ENCODE measurements at places on chromosomes 2 and 18.
A peak's percentile ranks its signal among the peaks of the same experiment; 100 is the strongest.

DNA sequence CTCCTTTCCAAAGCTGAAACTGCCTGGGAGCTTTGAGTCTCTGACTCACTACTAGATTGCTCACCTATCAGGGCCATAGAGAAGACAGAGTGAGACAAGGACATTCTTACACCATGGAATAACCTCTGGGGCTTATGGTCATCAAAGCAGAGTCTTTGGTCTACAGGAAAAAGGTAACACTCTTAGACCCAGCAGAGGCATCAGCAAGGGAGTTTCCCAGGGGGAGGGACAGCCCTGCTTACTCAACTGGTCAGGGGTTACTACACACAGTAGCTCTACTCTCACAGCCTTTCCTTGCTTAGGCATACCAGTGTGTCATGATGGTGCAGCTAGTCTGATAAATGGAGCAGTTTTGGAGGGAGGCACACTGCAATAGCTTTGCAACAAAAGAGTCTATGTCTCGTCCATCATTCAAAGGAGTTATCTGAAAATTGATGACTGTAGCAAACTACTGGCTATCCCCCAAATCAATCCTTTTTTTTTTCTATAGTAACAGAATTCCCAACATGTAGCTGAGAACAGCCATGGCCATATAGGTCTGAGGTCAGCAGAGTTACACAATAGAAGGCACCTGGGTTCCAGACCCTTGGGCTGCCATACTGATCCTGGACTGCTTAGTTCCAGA lies 22.4 kb upstream of the CD28 start:
- no peak for DNase-seq

- DNase-seq = no peak
Measured at GRCh38 chr2:140891614-140892212, 1239.1 kb downstream of the LRP1B start.

DNA sequence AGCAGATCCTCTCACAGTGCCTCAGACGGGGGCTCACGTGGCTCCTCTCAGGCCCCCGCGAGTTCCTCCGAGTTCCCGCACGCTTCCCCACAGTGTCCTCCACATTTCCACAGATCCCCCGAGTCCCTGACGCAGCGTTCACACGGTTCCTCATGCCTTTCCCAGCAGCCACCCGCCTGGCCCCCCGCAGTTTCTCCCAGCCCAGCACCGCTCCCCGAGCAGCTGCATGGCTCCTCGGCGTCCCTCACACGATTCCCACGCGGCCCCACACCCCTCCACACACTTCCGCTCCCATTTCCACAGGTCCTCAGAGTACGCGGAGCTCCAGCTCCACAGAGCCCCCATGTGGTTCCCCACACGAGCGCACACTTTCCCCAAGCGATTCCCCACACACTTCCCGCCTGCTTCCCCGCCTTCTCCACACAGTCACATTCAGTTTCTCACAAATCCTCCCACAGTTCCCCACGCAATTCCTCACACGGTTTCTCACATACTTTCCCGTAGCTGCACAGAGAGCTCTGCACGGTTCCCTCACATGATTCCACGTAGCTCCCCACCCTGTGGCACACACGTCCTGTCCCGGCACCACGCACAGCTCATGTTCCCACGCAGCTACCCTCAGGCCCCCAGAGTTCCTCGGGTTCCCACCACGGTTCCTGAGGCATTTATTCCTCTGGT lies 39.9 kb downstream of the KIF1A start:
- no peak for DNase-seq

DNA sequence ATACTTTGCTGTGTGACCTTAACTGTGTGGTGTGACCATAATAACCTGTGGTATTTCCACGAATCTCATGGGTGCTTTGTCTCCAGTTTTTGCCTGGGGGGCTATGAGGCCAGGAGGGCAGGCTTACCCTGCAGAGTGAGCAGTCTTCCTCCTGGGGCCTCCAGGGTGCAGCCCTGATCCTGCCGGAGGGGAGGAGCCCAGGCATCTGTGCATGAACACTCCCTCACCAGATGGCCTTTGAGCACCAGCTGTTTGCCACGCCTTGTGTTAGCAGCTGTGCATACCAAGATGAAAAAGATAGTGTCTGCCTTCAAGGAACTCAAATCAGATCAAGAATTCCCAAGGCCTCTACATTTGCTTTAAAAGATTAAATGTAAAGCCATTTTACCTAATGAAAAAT lies 75.0 kb upstream of the RBM44 start:
- peak; percentile 82 for DNase-seq

DNA sequence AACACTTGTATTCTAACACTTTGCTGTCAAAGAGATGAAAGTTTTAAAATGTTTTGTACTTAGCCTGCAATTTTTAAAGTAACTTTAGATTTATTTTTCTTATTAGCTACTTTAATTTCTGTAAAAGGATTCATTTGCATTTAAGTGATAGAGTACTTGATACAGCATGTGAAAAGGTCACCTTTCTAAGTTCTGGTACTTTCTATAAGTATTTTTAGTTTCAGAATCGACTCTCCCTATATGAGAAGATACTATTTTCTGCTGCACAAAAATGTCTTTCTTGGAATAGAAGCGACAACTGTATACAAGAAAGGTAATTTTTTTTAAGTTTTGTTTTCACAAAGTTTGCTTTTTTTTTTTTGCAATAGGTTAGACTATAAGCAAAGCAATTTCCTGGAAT lies 72.9 kb downstream of the METTL8 start:
- no peak for DNase-seq

DNA sequence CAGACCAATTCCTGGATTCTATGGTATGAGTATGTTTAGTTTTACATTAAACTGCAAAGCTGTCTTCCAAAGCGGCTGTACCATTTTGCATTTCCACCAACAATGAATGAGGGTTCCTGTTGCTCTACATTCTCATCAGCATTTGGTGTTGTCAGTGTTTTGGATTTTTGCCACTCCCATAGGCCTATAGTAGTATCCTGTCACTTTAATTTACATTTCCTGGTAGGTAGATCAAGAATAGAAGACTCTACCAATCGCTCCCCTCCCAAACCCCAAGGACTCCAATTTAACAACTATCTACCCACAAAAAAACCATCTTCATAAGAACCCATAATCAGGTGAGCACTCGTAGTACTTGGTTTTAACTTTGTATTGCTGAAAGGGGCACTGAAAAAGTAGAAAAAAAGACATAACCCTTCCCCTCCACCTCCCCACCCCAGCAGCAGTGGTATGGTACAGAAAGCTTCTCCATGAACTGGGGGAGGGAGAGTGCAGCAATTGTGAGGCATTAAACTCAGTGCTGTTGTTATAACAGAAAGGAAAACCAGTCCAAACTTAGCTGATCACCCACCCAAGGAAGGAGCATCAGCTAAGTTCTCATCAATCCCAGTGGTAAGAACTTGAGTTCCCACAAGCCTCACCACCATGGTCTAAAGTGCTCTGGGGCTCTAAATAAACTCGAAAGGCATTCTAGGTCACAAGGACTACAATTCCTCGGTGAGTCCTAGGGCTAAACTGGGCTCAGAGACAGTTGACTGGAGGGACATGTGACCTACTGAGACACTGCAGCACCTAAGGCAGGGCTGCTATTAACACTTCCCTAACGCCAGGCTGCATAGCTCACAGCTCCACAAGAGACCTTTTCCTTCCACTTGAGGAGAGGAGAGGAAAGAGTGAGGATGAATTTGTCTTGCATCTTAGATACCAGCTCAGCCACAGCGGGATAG lies 35.5 kb upstream of the CYTIP start:
- no peak for DNase-seq

GRCh38 chr18:42706029-42706608 lies 409.4 kb downstream of the RIT2 start:
- DNase-seq = no peak

GRCh38 chr2:205775097-205775877 lies 93.0 kb downstream of the NRP2 start:
- peak; percentile 32 for DNase-seq

- no peak for DNase-seq
Measured at GRCh38 chr2:20091305-20091991, 40.0 kb upstream of the LAPTM4A start.

DNA sequence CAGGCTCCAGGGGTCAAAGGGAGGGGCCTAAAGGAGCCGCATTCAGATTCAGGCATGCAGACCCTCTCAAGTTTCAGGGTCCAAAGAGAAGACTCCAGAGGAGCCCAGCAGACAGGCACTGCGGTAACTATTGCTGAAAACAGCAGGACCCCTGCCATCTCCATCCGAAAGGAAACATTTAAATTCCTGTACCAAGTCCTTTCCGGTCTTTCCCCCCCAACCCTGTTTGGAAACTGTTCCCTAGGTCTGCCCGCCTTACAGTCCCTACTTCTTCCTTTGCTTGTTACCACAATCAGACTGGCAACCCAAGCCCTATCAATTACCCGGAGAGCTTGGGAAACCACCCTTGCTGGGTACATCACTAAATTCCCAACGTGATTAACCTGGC lies 82.0 kb downstream of the DNMT3A start:
- DNase-seq = no peak

DNA sequence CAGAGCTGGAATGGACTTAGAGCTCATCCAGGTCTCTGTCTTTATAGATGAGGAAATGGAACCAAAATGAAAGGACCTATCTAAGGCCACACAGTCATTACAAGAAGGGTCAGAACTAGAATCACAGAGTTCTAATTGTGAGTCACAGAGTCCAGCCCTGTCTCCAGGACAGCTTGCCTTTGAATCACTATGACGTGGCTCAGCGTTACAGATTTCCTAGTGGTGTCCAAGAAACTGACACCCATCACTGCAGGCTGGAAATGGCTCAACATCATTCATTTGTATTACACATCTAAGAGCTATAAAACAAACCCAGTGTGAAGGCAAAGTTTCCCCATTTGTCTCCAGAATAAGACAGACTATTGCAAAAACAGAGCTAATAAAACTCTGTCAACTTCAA lies 164.3 kb upstream of the SIX2 start:
- no peak for DNase-seq

DNA sequence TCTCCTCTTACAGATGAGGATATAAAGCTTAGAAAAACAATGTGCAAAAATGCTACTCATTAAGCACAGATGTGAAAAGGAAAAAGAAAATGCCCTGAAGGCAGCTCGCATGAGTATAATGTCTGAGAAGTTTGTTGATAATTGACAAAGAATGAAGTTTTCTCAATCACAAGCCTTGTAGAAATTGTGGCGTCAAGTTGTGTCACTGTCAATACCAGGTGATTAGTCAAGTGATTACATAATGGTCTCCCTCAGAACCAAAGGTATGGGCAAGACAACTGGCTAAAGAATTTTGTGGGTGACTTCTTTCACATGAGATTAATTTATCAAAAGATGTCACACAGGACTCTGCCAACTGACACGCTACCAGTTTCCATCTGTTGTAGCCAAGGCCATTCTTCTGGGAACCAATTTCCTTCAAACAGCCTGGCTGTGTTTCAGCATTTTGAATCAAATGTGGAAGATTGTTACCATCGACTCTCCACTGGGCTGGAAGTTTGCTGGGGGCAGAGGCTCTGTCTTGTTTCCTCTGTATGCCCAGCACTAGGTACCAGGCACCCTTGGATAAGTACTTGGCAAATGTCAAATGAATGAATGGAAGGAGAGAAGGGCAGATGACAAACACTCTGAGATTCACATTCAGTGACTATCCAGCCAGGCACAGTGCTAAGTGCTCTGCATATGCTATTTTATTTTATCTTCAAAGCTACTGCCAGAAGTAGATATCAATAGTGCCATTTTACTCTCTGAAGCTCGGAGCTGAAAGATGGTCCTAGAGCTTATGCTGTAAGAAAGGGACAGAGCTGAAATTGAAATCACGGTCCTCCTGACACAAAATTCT lies 5.9 kb upstream of the FN1 start:
- DNase-seq = no peak

- DNase-seq = no peak
Measured at GRCh38 chr2:237180987-237181386, 95.3 kb downstream of the COPS8 start.

DNA sequence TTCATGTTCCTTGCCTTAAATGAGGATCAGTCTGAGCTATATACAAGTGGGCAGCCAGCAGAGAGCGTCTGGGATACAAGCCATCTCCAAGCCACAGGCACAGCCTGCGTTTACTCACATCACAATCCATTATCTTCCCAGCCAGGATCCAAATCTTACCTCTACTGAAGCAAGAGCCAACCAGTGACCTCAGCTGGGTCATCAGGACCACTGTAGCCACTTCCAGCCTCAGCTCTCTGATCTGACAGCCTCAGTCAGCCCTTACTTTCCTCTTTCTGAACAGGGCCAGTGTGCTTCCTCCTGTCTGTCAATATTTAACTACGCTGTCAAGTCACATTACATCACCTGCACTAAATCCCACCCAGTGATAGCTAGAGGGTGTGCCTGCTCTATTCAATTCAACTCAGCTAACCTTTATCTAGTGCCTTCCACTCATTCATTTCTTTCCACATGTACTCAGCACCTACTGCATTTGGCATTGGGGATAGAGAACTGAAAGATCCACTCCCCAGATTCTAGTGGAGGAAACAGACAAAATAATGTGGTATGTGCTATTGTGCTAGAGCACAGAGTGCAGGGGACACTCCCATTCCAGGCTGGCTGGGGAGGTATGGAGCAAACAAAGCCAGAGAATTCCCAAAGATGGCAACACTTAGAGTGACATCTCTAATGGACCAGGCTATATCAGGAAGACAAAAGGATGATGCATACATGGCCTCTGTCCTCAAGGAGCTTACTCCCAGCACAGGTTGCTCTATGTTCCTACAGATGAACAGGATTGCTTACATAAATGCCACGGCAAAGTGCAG lies 146.5 kb downstream of the NCKAP5 start:
- DNase-seq = peak; percentile 69

DNA sequence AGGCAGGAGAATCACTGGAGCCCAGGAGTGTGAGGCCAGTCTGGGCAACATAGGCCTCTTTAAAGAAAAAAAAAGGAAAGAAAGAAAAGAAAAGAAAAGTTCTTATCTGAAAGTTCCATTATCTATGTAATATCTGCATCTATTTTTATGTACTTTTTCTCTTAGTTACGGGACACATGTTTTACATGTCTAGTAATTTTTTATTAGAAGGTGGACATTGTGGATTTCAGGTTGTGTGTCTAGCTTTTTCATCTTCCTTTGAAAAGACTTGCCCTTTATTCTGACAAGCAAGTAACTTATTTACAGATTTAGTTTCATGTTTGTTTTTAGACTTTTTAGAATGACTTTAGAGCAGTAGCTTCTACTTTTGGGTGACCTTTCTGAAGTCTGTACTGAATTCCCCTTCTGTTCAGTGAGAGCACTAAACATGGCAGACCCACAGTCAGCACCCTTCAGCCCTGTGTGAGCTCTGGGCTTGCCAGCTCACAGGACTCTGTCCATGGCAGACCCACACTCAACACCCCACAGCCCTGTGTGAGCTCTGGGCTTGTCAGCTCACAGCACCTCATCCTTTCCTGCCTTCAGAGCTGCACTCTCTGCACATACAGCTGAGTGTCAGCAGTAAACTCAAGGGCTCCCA lies 17.5 kb downstream of the TRAPPC12 start:
- no peak for DNase-seq

Measured in SK-N-DZ (cell line).